ENCODE measurements at places on chromosomes 7 and 10.

GRCh38 chr10:13039761-13040160, 38.2 kb upstream of the CCDC3 start:
- DNase-seq = no peak

DNA sequence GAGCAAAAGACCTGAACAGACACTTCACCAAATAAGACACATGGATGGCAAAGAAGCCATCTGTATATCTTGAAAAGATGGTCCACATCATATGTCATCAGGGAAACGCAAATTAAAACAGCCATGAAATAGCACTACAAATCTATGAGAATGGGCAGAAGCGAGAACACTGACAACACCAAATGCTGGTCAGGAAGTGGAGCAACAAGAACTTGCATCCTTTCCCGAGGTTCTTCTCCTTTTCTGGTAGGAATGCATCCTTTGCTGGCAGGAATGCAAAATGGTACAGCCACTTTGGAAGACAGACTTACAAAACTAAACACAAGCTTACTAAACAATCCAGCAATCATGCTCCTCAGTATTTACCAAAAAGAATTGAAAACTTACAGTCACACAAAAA, 60.0 kb downstream of the PIK3AP1 start:
- DNase-seq = no peak

- DNase-seq = no peak
These were observed 134.7 kb upstream of the RNF32 start for GRCh38 chr7:156505876-156506275.

GRCh38 chr7:122556873-122557542, 141.9 kb downstream of the RNF133 start:
- DNase-seq = no peak

DNA sequence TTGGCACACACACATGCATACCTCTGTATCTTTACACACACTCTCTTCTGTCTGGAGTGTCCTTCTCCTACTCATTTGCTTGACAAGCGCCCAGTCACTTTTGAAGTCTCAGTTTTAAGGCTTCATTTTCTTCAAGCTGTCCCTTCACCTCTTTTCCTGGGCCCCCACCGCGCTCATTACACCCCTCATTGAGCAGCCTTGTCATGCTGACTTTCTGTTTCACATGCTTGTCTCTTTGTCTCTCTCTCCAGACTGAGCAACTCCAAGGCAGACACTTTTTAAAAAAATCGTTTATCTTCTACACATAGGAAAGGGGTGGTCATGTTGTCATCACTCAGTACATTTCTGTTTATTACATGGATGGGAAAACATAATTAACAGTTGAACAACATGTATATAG, 225.2 kb upstream of the FZD1 start:
- no peak for DNase-seq

- no peak for DNase-seq
These were observed 3.8 kb downstream of the MINDY3 start for GRCh38 chr10:15856328-15857015.

- DNase-seq = no peak
These were observed 31.8 kb downstream of the STAMBPL1 start for GRCh38 chr10:88911851-88912250.

DNA sequence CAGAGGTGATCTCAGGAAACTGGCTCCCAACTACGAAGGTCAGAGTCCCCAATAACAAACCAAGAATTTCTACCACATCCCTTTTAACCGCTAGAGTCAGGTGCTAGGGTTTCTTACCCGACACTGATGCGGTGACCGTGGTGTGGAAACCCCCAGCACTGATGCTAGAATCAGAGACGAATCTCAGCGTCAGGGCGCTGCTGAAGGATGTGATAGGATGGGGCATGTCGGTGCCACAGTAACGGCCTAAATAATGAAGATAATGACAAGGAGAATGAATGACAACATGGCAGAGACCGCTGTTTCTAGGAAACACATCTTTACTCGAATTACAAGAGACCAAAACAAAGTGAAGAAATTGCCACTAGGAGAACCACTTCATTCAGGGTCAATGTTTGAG, 131.1 kb upstream of the RSU1 start:
- no peak for DNase-seq

DNA sequence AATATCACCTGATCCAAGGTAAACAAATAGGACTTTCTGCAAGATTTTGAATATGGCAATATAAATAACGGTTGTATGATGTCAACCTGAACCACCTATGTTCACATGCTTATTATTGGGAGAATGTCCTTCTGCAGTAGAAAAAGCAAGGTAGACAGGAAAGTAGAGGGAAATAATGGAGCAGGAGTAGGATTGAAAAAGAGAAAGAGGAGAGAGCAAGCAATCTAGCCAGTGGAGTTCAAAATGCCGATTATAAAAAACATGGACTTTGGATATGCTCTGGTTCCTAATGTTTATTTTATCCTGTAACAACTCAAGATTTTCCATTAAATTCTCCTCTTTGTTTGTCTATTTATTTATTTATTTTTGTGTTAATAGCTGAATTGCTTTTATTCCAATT, 878.0 kb upstream of the KCND2 start:
- DNase-seq = no peak

DNA sequence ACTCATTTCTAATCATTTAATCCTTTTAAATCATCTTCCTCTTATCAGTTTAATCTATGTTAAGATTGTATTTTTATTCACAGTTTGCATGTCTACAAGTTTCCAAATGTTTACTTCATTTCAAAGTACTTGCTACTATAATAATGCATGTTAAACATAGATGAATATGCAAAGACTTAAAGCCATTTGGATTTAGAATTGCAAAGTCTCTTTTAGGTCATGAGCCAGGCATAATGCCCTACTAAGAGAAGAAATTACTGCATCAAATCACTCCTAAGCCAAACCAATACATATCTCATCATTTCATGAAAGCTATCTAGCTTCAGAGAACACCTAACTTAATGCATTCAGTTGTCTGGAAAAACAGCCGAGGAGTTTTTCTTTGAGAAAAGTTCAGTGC, 266.1 kb downstream of the PRKG1 start:
- DNase-seq = no peak

- DNase-seq = peak; percentile 30
These were observed 239.2 kb upstream of the ZMIZ1 start for GRCh38 chr10:78829565-78829964.

- no peak for DNase-seq
These were observed 56.8 kb downstream of the GLRX3 start for GRCh38 chr10:130193033-130193432.

DNA sequence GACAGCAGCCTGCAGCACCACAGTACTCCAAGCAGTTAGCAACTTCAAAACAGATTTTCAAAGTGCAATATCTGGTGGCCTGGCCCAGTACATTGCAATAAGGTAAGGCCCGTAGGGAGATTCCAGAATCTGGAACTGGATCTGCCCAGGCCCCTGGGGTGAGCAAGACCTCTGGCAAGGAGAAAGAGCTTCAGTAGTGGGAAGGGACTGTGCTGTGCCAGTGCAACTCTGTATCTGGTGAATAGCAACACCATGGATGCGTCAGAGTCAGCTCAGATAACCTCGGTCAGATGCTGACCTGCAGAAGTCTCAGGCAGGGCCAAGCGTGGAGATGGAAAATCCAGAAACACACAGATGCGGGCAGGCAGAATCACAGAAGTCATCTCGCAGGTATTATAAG, 30.3 kb downstream of the ELMO1 start:
- no peak for DNase-seq

DNA sequence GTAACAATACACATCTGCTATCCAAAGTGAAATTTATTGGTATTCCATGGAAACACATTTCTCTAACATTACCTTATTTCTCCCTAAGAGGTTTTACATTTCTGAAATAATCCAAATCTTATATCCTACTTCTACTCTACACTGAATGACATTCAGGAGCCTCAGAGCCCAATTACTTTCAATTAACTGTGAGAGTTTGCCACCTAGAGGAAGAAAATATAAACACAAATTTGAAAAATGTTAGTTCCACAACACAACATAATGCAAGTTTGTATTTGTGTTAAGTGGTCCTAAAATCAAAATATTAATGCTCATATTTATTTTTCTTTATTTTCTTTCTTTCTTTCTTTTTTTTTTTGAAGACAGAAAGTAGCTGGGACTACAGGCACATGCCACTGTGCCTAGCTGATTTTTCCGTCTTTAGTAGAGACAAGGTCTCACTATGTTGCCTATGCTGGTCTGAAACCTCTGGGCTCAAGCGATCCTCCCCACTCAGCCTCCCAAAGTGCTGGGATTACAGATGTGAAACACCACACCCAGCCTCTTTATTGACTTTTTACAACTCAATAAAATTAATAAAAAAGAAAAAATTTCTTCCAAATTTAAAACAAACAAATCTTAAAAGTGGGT, 46.0 kb downstream of the ATAD1 start:
- no peak for DNase-seq

GRCh38 chr7:33932832-33933468, 27.6 kb downstream of the BMPER start:
- peak; percentile 74 for DNase-seq

GRCh38 chr7:24800667-24801066, 43.4 kb upstream of the GSDME start:
- no peak for DNase-seq

GRCh38 chr7:127803626-127804025, 151.6 kb downstream of the SND1 start:
- no peak for DNase-seq

DNA sequence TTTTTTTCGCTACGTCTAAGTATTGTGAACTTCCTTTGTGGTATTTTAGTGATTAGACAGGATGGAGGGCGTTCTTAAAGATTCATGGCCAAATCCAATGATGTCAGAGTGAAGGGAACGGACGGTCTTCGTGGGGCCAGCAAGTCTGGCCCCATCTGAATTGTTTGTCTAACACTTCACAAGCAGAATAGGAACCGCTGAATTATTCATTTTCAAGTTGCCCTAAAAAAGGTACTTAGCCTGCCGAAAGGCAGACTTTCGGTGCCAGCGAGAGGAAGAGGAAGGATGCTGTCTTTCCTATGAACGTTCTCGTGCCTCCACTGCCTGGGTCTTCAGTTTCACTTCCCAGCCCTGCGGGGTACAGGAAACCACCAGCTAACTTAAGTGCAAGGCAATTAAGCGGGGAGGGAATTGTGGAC, 145.7 kb upstream of the SH2B2 start:
- no peak for DNase-seq

- DNase-seq = no peak
These were observed 121.6 kb downstream of the CREB5 start for GRCh38 chr7:28533731-28534531.

DNA sequence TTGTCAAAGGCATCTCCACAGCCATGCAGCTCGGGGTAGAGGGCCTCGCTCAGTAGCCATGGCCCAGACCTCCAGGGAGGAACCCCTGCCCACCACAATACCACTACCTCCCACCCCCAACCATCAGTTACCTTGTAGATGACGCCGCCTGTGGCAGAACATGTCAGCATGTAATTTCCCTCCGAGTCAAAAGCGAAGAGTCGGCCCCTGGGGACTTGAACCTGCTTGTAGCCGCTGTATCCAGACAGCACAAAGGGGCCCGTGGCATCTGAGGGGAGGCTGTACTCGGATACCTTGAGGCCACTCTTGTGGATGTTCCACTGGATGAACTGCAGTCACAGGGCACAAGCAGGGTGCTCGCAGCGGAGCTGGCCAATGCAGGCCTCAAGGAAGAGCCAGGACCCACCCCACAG, 16.3 kb upstream of the CYREN start:
- no peak for DNase-seq

GRCh38 chr10:85168243-85168642, 839.9 kb downstream of the CCSER2 start:
- DNase-seq = no peak

DNA sequence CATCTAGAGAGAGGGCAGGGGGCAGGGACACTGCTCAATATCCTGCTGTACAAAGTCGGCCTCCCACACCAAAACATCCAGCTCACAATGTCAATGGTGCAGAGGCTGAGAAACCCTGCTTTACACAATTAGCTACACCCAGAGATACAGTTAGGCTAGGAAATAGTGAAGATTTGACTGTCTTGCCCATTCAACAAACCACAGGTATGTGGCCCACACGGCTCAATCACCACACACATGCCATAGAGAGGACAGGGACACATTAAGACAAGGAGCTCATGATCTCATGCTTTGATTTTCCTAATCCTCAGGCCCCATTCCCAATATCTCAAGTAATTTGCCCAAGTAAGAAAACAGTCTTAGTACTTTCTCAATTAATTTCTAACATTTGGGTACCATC, 110.4 kb downstream of the OSBPL3 start:
- no peak for DNase-seq

GRCh38 chr7:76257973-76258372, 44.5 kb upstream of the HSPB1 start:
- no peak for DNase-seq

- no peak for DNase-seq
These were observed 2.2 kb upstream of the FRMD4A start for GRCh38 chr10:14332903-14333302.

GRCh38 chr10:5557799-5558771, 33.3 kb downstream of the CALML3 start:
- no peak for DNase-seq

GRCh38 chr7:36309716-36310115, 79.9 kb upstream of the ANLN start:
- no peak for DNase-seq

GRCh38 chr10:79142064-79142491, 73.3 kb downstream of the ZMIZ1 start:
- DNase-seq = no peak

GRCh38 chr7:97133159-97133558, 15.7 kb downstream of the SDHAF3 start:
- DNase-seq = no peak

DNA sequence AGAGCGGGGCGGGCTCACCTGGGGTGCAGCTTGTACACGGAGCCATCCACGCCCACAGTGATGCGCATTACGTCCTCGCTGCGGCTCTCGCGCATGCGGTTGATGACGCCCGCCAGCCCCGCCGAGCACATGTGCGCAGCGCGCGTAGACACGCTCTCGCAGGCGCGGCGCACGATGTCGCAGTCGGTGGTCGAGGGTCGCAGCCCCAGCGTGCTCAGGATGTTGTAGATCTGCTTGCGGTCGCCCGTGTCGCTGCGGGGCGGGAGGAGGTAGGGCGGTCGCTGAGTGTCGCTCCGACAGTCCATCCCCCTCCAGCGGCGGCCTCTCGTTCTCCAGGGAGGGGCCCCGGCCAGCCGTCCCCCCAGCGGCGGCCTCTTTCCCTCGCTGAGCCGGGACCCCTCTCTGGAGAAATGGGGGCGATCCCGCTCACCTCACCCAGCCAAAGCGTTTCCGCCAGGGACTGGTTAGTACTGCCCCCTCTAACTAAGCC, 4.4 kb upstream of the MYL7 start:
- DNase-seq = no peak

DNA sequence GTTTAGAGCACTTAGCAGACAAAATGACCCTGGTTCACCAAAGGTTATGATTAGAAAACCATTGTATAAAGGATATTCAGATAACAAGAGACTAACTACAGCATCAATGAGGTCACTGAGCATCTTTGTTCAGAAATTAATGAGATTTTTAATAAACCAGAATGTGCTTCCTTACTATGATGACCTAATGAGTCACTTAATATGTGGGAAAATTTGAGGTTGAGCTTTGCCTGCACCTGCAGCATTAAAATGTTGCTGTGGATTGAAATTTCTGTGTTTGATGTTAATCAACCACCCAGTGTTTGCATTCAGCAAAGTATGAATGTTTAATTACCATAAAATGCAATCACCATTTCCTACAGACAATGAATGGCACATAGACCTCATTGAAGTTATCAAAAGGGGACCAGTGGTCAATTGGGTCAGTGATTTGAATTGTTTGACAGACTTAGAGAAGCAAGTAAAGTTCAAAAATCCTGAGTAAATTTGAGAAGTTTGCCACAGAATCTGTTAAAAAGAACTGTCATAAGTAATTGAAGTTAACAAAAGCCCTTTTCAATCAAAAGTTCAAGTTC, 45.8 kb downstream of the EXOC6 start:
- no peak for DNase-seq

All from GM04503 (cell line).